Activated gamma-delta T cell treated with anti-CD3 and anti-CD28 coated beads, Interleukin-2, amount 50 U/mL, for 16 hours (primary cell): ENCODE measurements at places on chromosomes 4 and X.

- DNase-seq = no peak
Observed at GRCh38 chrX:148811236-148811635, 310.8 kb downstream of the AFF2 start.

GRCh38 chr4:154643493-154643892, 31.0 kb upstream of the FGG start:
- no peak for DNase-seq

- DNase-seq = no peak
Observed at GRCh38 chr4:79266136-79266535, 59.7 kb downstream of the NAA11 start.

DNA sequence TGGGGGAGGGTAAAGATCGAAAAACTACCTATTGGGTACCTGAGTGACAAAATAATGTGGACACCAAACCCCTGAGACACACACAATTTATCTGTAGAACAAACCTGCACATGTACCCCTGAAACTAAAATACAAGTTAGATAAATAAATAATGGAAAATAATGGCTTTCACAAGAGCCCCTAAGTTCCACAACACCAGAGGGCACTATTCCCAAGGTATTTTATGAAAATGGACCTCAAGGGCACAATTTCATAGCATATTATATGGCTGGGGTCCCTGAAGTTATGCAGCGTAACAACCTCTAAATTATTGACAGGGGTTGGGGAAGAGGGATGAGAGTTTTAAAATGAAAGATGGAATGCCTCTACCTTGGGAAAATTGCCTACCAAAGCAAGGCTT, 81.3 kb upstream of the TMEM33 start:
- no peak for DNase-seq
